Activated CD8-positive, alpha-beta memory T cell treated with anti-CD3 and anti-CD28 coated beads for 4 hours (primary cell): ENCODE measurements at places on chromosomes 12 and 14.
A peak's percentile ranks its signal among the peaks of the same experiment; 100 is the strongest.

- no peak for DNase-seq
These were observed 95.0 kb upstream of the OTX2 start for GRCh38 chr14:56905282-56905681.

GRCh38 chr14:100696590-100696989, 30.1 kb upstream of the DLK1 start:
- no peak for DNase-seq

GRCh38 chr12:64796205-64796845, 28.1 kb upstream of the TBC1D30 start:
- peak; percentile 23 for DNase-seq

- DNase-seq = no peak
These were observed 15.0 kb downstream of the MAP3K9 start for GRCh38 chr14:70794294-70794693.

DNA sequence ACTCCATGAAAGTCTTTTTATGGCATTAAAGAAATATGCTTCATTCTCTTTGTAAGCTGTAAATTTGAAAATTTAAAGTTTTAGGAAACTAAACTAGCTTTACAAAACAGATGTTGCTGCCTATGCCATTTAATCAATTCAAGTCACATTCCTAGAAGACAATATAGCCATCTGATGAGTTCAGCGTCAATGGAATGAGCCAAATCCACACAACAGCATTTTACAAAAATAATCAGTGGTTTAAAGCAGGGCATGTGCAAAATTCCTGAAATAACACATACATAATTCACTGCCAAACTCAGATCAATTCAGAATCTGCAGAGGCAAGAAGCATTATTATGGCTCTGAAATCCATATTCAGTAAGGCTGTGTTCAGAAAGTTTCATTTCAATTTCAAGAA, 75.6 kb downstream of the MED13L start:
- DNase-seq = no peak

DNA sequence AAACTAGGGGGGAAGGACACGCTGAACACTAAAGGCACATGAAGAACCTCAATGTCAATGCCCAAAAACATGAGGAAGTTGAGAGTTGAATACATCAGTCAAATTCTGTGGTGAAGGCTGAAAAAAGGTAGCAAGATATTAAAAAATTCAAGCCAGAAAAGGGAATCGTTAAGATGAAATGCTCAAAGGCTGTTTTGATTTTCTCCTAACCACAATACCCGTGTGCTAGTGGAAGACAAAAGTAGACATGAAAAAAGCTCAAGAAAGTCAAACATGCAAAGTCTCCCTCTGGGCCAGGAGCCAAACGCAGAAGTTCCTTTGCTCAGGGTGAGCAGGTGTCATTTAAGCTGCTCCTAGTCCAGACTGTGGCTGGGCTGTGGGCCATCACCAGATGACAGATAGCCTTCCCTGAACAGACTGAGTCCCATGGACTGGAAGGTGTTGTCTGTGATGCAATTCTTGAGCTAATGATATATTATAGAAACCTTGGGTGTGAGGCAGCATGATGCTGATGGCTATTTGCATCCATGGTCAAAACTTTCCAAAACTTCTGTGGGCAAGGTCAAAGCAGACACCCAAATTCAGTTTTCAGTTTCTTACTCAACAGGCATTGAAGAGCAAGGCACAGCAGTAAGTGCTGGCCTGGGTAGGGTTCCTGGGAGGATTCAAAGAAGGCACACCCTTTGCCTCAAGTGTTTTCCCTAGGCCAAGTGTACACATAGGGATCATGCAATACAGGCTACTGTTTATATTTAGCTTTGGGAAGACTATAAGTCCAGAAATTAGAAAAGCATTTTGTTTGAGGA, 81.6 kb downstream of the MYRFL start:
- DNase-seq = no peak

GRCh38 chr12:113788020-113788856, 177.9 kb downstream of the RBM19 start:
- no peak for DNase-seq

GRCh38 chr12:3033539-3033867, 43.7 kb upstream of the TSPAN9 start:
- DNase-seq = no peak

DNA sequence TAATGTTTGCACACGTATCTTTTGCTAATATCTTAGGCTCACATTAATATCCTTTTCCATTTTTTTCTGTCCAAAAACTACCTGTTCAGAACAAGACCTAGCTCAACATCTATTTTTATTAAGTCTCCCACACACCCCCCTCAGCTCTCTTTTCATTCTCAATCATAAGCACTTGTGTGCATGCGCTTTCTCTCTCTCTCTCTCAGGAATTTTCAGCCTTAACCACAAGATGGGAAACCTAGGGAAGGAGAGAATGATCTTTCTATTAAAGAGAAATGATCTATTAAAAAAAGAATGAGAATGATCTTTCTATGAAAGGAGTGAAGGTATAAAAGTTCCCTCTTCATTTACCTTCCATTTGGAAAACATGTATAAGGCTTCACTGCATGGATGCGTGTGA, 39.7 kb upstream of the AP4S1 start:
- DNase-seq = no peak

DNA sequence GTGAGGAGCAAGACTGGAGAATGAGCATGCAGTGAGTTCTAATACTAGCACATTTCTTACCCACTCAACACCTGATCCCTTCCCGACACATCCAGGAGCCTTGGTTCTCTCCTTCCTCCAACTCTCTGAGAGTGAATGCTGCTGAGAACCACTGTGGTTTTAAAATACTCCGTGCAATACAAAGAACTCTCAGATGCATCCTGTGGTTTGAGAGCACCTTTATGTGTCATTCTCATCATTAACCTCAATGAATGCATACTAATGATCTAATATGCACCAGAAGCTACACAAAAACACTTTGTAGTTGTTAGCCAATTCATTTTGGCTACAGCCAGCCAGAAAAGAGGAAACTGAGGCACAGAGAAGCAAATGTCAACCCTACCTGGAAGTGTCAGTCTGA, 87.6 kb downstream of the GALNT8 start:
- no peak for DNase-seq

DNA sequence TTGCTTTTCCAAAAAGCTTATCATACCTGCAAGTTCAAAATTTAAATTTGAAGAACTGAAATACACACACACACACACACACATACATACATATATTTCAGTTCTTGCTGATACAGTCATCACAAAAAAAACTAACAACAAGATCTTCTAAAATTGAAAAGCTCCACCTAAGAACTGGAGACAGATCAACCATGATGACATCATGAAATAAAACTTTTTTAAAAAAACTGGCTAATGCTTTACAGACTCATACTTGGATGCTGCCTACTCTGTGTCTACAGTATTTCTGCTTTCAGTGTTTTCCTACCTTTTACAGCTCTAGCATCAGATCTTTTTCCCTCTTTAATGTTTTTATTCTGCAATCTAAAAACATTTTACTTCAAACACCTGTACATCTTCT, 261.4 kb downstream of the DIO2 start:
- DNase-seq = no peak

- DNase-seq = no peak
These were observed 282.1 kb downstream of the RPS29 start for GRCh38 chr14:49303946-49304516.

- no peak for DNase-seq
These were observed 121.5 kb downstream of the RBM19 start for GRCh38 chr12:113844495-113845210.

DNA sequence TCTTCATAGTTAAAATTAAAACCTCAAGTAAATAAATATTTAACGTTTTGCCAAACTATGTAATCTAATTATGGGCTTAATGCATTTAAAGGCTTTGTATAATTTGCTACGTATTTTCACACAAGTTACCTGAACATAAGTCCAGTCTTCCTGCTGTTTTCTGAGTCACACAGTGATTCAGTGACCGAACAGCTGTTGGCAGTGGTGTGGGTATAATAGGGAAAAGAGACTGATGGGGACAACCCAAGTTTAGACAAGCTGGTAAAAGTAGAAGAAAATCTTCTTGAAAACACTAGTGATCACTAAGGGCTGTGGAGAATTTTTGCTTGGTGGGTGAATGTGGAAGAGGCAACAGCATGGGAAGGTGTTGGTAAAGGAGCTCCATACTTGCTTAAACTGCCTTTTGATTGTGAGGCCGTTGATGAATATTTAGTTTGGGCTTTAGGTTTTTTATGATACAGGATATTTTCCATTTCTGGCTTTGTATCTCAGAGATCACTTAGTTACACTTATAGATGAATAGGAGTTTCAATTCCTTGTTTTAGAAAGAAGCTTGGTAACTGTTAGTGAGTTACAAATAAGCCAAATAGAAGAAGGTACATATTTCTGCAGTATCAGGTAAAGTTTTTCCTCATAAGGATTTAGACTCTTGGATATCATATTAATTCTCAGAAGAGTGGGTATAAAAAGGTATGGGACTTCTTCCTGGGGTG, 23.9 kb downstream of the LRRK2 start:
- DNase-seq = no peak
